Neural crest cell (in vitro differentiated cells): ENCODE measurements at places on chromosomes 7 and 10. TPM values are rescaled to one million over a fixed set of nuclear protein-coding genes. Genes with fewer than 3 reads are reported as not detected.

DNA sequence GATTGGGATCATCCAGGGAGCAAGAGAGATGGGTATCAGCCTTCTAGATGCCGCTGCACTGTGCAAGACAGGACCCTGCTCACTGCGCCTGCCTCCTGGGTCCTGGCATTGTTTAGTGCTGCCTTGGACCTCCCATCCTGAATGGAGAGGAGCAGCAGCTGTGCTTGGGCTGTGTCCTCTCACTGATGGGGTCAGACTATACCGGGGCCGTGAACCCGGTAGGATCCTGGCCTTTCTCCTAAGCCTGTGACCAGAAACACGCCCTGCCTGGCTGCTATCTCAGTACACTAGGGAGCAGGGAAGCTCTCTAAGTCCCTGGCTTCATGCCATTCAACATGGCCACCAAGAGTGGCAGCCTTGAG, 309.4 kb upstream of the ZNF32 start:
- H3K27me3 ChIP-seq = peaks cover 2% of the 10 kb centered on the region
- H3K4me3 ChIP-seq = no peak overlapping the region
- H3K4me1 ChIP-seq = peaks cover 4% of the 10 kb centered on the region
- H3K27ac ChIP-seq = no peak overlapping the region
- no peak for DNase-seq
- no peaks in the 10 kb centered on the region for H3K36me3 ChIP-seq

DNA sequence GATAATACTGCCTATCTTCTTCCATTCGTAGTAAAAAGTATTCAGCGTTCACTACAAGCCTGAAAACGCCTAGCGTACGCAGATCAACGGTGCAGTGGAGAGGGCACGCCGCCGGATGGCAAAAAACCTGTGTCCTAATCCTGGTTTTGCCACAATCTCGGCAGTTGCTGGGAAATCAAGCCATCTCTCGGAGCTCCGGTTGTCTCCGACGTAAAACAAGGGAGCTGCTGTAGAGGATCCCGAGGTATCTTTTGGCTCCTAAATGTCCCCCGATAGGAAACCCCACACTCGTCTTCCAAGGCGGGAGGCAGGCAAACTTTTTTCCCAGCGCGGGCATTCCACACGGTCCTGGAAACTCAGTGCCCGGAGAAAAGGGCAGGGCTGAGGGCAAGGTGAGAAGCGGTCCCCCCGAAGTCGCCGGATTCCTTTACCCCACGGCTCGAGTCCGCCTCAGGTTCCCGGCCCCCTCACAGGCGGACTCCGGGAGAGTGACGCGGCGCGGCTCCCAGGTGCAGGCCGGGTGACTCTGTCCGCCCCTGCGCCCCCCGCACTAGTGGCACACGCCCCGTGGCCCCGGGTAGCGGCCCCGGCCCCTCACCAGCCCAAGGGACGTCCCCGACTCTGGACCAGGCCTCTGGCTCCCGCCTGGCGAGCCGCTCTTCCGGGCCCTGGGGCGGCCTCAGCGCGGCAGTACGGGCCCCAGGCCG, 649 bp downstream of the IDE start:
- H3K4me1 ChIP-seq = peaks cover 33% of the 10 kb centered on the region
- H3K27me3 ChIP-seq = no peaks in the 10 kb centered on the region
- peak overlapping the region; percentile 90 for H3K4me3 ChIP-seq
- peak; percentile 26 for DNase-seq

WNT16 gene
- not detected in 2 replicates for total RNA-seq

PAOX gene
- 8.8 and 9.7 TPM in 2 replicates for total RNA-seq

- H3K36me3 ChIP-seq = no peaks in the 10 kb centered on the region
- no peak overlapping the region for H3K4me3 ChIP-seq
- H3K27ac ChIP-seq = peak overlapping the region; percentile 46
- H3K27me3 ChIP-seq = peaks cover 4% of the 10 kb centered on the region
- H3K4me1 ChIP-seq = peaks cover 14% of the 10 kb centered on the region
Observed at GRCh38 chr7:31735991-31736982, 49.3 kb downstream of the PPP1R17 start.

GRCh38 chr7:51242007-51242691, 74.5 kb downstream of the COBL start:
- H3K27ac ChIP-seq = no peak overlapping the region
- DNase-seq = no peak
- H3K36me3 ChIP-seq = no peaks in the 10 kb centered on the region
- peaks cover 3% of the 10 kb centered on the region for H3K27me3 ChIP-seq
- peaks cover 17% of the 10 kb centered on the region for H3K4me1 ChIP-seq

DNA sequence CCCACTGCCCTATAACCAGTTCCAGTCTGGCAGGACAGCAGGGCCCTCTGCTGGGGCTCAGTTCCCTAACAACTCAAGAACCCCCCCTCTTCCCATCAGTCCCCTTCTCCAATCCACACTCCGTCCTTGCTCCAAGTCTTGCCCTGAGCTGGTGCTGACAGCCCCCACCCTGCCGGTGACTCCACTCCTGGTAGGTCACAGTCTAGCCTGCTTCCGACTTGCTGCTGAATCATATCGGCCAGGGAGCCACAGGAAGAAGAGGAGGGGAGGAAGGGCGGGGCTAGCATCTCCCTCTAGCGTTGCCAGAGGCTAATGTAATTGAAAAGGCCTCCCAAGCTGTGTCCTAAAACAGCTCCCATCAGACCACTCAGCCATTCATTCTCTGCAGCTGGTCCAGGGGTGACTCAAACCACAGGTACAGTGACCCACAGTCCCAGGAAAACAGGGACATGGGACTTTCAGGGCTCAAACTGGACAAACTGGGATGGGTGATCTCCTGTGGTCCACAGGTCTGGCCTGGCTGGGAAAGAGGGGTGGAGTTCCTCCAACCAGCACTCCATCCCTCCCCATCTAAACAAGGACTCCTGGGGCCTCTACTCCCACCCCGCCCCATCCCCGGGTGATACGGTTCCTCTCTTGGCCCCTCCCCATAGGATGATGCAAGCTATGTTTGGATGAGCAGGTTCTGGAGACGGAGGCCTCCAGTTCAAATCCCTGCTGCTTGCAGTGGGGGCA, 158.8 kb downstream of the SH3PXD2A start:
- H3K4me1 ChIP-seq = peaks cover 36% of the 10 kb centered on the region
- no peak overlapping the region for H3K27ac ChIP-seq
- peaks cover 38% of the 10 kb centered on the region for H3K27me3 ChIP-seq
- peak overlapping the region; percentile 74 for H3K4me3 ChIP-seq

DNA sequence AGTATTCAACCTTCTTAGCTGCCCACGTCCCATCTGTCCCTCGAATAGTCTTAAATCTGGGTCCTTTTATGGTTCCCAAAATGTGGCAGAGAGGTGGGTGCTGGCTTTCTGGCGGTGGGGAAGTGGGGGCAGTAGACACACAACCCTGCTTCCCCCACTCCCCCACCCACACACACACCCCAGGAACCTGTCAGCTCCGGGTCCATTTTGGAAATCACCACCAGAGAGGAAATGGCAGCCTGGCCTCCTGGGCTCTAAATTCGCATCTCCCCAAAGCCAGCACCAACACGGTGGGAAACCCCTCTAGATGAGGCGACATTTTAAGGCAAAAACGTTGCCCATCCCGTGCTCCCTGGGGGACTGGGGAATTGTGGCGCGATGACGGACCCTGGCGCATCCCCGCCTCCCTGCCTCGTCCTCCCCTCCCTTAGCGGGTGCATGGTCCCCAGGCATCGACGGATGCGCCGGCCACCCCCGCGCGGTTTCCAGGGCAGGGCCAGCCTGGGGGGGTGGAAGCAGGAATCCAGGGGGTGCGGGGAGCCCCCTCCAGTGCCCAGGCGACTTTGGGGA, 702 bp downstream of the TMEM130 start:
- no peak overlapping the region for H3K4me3 ChIP-seq
- H3K4me1 ChIP-seq = no peaks in the 10 kb centered on the region
- DNase-seq = no peak
- H3K36me3 ChIP-seq = no peaks in the 10 kb centered on the region

GRCh38 chr7:43648473-43649406, 65.8 kb downstream of the STK17A start:
- DNase-seq = no peak
- H3K27me3 ChIP-seq = no peaks in the 10 kb centered on the region
- peak overlapping the region; percentile 85 for H3K27ac ChIP-seq
- H3K36me3 ChIP-seq = peaks cover 21% of the 10 kb centered on the region
- peak overlapping the region; percentile 8 for H3K4me3 ChIP-seq

- DNase-seq = no peak
- no peak overlapping the region for H3K27ac ChIP-seq
- no peaks in the 10 kb centered on the region for H3K27me3 ChIP-seq
Observed at GRCh38 chr10:66862687-66863258, 63.1 kb upstream of the LRRTM3 start.

DNA sequence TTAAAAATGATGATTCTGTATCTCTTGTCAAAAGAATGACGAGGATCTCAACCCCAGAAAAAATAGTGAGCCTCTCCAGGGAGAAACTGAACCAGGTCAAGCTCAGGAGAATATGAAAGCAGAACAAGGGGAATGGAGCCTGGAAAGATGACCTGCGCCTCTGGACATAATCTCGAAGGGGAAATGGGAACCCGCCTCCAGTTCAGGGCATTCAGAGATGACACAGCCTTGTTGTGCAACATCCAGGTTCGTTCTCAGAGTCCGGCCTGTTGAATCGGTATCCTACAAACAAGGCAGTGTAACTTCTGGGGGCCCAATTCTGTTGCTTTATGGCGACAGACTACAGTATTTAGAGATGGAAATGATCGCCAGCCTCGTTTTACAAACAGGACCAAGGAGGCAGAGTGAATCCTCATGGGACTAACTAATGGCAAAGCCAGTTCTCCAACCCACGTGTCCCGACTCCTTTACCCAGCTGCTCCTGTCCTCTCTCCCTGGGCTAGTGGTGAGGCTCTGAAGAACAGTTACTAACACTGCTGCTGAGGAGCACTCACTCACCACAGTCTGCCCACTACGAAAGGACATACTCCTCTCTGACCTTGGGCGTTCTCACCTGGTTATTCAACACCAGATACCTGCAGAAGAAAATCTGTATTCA, 67.6 kb downstream of the JAZF1 start:
- H3K4me1 ChIP-seq = no peaks in the 10 kb centered on the region
- H3K27me3 ChIP-seq = no peaks in the 10 kb centered on the region
- H3K36me3 ChIP-seq = no peaks in the 10 kb centered on the region

- peaks cover 4% of the 10 kb centered on the region for H3K27me3 ChIP-seq
- H3K36me3 ChIP-seq = peaks cover 3% of the 10 kb centered on the region
- no peak overlapping the region for H3K4me3 ChIP-seq
- H3K4me1 ChIP-seq = no peaks in the 10 kb centered on the region
- H3K27ac ChIP-seq = no peak overlapping the region
Observed at GRCh38 chr7:72069263-72069662, 342.9 kb downstream of the CALN1 start.

GRCh38 chr10:132617737-132618052, 80.1 kb downstream of the INPP5A start:
- no peak overlapping the region for H3K27ac ChIP-seq
- H3K4me1 ChIP-seq = peaks cover 8% of the 10 kb centered on the region
- peaks cover 13% of the 10 kb centered on the region for H3K36me3 ChIP-seq
- no peaks in the 10 kb centered on the region for H3K27me3 ChIP-seq
- DNase-seq = no peak

C7orf25 gene
- total RNA-seq = 3.7 and 6.9 TPM in 2 replicates

- no peaks in the 10 kb centered on the region for H3K36me3 ChIP-seq
- H3K27me3 ChIP-seq = no peaks in the 10 kb centered on the region
- H3K4me3 ChIP-seq = no peak overlapping the region
- no peak for DNase-seq
Observed at GRCh38 chr10:71031026-71031425, 142.7 kb upstream of the PCBD1 start.

DNA sequence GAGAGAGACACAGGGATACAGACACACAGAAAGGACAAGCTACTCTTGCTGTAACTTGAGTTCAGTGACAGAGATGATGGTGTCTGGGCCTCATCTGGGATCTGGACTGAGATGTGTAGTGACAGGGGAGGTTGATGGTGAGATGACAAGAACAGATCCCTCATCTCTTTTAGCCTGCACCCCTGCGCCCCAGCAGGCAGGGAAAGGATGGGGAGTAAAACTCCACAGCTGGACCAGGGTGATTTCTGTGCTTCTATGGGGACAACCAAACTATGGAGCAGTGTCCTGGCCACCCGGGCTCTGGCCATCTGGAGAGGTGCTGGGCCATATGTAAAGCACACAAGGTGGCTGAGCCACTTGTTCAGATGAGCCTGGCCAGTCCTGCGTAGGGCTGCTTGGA, 4.5 kb upstream of the LRRC18 start:
- H3K4me1 ChIP-seq = peaks cover 12% of the 10 kb centered on the region
- no peak overlapping the region for H3K4me3 ChIP-seq
- DNase-seq = no peak
- no peak overlapping the region for H3K27ac ChIP-seq
- peaks cover 2% of the 10 kb centered on the region for H3K27me3 ChIP-seq

DNA sequence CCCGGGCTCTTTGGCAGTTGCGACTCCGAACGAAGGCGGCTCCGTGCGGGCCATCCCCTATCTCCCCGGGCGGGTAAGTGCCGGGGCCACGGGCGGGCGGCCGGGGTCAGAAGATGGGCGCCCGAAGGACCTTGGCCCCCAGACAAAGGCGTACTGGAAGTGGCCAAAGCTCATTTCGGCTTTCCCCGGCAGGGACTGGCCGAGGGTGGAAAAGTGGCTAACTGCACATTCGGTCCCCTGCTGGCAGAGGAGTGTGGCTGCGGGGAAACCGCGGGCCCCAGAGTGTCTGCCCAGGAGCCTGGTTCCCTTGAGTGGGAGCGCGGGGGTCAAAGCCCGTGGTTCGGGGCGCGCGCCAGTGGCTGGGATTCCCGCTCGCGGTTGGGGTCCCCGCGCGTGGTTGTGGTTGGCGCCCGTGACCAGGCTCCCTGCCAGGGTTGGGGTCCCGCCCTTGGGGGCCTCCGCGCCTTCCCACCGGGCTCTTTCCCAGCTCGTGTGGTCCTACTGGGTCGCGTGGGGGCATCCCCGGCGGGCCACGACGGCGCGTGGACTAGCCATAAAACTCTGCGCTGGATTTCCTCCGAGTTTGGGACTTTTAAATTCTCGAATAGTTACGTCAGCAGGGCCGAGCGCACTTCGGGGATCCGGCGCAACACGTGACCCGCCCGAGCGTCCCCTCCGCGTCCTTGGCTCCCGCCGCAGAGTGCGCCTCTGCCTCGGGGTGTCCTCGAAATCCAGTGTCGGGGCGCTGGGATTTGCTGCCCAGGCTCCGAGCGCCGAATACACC, 124.4 kb downstream of the TACC2 start:
- peak overlapping the region; percentile 65 for H3K27ac ChIP-seq
- DNase-seq = peak; percentile 68
- H3K36me3 ChIP-seq = no peaks in the 10 kb centered on the region
- H3K4me1 ChIP-seq = peaks cover 50% of the 10 kb centered on the region
- peak overlapping the region; percentile 86 for H3K4me3 ChIP-seq
- no peaks in the 10 kb centered on the region for H3K27me3 ChIP-seq

H2BK1 gene
- not detected in 2 replicates for total RNA-seq

MRLN gene
- total RNA-seq = not detected in 2 replicates

- H3K4me3 ChIP-seq = no peak overlapping the region
- H3K36me3 ChIP-seq = peaks cover 4% of the 10 kb centered on the region
- DNase-seq = no peak
- H3K4me1 ChIP-seq = no peaks in the 10 kb centered on the region
- no peaks in the 10 kb centered on the region for H3K27me3 ChIP-seq
- no peak overlapping the region for H3K27ac ChIP-seq
Observed at GRCh38 chr7:71229699-71230098, 97.8 kb downstream of the GALNT17 start.

DNA sequence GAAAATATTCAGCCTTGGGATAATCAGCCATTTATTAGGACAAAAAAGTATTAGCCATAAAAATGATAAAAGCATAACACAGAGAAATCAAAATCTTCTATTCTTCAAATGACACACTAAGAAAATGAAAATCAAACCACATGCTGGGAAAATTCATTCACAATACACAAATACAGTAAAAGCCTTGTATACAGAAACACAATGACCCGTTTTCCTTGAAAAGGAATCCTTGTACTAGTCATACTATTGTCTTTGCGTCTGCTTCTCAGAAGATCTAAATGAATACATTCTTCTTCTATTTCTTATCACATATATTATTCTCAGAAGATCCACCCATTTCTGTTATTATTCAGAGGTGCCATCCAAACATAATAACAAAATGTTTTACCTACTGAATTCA, 749.1 kb downstream of the CNTNAP2 start:
- DNase-seq = no peak
- no peaks in the 10 kb centered on the region for H3K36me3 ChIP-seq
- no peaks in the 10 kb centered on the region for H3K27me3 ChIP-seq
- H3K4me1 ChIP-seq = no peaks in the 10 kb centered on the region
